ENCODE measurements at places on chromosomes 12 and 14.

GRCh38 chr14:101595349-101595748 lies 34.1 kb downstream of the DIO3 start:
- DNase-seq = no peak

GRCh38 chr12:95224202-95225170 lies 6.9 kb downstream of the VEZT start:
- no peak for DNase-seq

DNA sequence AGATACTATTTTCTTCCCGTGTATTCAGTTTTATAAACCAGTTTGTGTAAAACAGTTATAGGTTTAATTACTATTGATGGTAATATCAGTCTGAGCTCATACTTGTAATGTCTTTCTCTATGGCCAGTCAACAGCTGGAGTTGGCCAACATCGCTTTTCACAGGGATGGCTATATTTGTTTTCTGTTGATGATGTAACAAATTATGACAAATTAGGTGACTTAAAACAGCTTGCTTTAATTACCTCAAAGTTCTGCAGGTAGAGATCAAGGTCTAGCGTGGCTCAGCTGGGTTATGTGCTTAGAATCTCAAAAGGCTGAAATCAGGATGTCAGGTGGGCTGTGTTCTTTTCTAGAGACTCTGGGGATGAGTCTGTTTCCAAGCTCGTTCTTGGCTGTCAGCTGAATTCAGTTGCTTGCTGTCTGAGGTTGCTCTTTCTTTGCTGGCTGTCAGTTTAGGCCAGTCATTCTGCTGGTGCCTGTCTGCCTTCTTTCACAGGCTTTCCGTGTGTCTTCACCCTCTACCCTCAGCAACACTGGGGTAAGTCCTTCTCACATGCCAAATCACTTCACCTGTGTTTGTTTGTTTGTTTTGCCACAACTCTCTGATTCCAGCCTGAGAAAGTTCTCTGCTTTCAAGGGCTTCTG lies 370.2 kb upstream of the E2F7 start:
- no peak for DNase-seq

GRCh38 chr12:6836851-6837250 lies 3.9 kb upstream of the GNB3 start:
- DNase-seq = no peak

- DNase-seq = no peak
Measured at GRCh38 chr12:27551172-27551840, 27.3 kb downstream of the PPFIBP1 start.

DNA sequence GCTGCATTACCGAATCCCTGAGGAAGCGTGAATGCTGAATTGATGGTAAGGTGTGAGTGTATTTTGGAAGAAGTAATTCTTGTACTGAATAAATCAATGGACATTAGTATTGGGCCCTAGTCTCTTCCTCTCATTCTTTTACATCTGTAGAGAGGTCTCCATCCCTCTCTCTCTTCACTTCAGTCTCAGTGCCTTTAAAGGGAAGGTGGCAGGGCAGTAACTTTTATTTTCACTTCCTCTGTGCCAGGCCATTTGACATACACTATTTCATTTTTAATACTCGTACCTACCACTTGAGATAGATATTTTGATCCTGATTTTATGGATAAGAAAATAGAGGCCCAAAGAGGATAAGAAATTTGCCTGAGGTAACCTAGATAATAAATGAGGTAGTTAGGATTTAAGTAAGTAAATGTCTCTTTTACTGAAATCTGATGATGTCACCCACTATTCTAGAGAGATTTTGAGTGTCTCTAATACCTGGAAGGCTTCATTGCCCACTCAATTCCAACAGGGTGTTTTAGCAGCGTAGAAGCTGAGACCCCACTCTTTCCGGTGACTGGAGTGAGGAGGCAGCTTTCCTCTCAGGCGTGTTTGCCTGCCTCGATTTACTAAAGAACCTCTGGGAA lies 177.9 kb upstream of the PRICKLE1 start:
- no peak for DNase-seq

DNA sequence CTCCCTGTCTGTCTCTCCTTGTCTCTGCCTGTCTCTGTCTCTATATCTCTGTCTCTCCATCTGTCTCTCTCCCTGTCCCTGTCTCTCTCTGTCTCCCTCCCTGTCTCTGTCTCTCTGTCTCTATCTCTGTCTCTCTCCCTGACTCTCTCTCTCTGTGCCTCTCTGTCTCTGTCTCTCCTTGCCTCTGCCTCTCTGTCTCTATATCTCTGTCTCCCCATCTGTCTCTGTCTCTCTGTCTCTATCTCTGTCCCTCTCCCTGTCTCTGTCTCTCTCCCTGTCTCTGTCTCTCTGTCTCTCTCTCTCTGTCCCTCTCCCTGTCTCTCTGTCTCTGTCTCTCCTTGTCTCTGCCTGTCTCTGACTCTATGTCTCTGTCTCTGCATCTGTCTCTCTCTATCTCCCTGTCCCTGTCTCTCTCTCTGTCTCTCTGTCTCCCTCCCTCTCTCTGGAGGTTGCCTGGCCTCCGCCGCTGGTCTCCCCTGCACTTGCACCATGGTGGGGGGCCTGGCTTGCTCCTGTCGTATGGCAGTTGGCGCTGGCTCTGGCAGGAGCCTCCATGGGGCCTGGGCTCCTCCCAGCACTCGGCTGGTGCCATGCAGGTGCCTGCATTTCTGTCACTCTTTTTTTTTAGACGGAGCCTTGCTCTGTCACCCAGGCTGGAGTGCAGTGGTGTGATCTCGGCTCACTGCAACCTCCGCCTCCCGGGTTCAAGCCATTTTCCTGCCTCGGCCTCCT lies 28.3 kb downstream of the MMP17 start:
- DNase-seq = no peak

DNA sequence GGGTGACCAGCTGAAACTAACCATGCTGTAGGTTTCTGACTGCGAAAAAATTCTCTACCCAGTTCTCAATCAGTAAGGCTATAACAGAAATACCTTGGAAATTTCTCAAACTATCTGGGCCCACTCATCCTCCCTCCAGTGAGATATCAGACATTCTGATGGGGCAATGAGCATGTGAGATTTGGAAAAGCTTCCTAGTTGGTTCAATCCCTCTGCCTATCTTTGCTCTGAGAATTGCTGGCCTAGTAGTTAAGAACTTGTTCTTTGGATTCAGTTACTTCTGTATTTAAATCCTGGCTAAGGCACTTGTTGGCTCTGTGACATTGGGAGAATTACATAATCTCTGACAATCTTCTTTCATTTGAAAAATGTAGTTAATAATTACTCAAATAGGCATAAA lies 119.4 kb downstream of the SLC15A5 start:
- DNase-seq = no peak

DNA sequence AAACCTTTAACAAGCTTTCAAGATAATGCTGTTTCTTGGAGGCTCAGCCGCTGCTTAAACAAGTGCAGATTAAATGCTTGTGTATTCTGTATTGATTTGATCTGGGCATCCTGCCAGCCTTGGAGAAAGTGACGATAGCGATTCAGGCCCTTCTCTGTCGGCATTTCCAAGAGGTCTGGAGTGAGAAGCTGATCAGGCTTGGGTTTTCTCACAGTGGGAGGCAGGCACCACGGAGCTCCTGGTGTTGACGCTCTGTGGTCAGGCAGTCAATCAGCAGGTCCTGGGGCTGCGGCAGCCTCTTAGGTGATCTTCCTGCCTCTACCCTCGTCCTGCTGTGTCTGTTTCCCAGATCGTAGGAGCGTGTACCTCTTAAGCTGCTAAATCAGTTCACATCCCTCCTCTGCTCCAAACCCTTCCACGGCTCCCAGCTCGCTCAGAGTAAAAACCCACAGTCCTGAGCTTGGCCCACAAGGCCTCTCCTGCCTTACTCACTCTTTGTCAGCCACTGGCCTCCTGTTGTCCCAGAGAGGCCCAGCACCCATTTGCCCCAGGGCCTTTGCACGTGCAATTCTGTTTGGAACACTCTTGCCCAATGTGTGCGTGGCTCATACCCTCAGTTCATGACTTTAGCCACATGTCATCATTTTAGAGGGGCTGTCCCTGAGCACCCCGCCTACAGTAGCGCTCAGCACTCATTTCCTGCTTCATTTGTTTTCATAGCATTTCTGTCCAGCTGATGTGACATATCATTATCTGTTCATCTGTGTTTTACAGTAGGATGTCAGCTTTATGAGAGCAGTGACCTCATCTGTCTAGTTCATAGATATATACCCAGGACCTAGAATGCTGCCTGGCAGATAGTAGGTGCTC lies 155.4 kb downstream of the AACS start:
- peak; percentile 68 for DNase-seq

DNA sequence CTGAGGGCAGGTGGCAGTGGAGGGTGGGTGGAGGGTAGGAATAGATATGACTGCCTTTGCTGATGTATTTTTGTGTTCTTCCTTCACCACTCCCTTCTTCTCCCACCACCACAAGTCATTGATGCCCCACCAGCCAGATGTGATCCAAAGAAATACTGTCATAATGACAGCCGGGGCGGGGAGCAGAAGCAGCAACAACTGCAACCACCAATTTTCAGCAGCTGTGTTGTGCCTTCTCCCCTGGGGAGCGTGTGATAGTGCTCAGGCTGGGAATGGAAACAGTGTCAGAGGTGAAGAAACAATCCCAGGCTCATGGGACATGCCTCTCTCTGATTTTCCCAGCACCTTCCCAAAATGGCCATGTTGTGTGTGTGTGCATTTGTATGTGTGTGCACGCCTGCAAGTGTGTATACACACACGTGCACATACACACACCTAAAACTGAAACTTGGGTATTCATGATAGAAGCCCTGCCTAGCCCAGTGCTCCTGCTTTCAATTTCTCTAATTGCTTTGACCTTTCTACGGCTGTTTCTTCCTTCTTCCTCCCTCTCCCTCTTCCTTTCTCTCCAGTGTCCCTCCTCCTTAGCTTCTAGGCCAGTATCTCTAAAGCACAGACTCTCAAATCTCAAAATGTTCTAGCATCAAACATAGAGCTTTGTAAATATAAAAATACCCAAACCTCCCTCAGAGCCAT lies 299.2 kb upstream of the FKBP4 start:
- DNase-seq = no peak

DNA sequence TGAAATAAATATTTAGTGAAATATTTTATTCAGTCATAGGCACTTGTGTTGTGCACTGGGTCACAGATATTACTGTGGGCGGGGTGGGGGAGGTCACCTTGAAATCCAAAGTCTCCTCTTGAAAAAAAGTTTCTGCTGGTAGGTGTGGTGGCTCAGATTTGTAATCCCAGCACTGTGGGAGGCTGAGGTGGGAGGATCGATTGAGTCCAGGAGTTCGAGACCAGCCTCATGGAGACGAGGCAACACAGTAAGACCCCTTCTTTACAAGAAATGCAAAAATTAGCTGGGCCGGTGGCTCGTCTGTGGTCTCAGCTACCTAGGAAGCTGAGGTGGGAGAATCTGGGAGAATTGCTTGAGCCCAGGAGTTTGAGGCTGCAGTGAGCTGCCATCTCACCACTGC lies 913 bp upstream of the C2CD5 start:
- DNase-seq = no peak

- DNase-seq = no peak
Measured at GRCh38 chr12:24066865-24067264, 117.4 kb upstream of the SOX5 start.

DNA sequence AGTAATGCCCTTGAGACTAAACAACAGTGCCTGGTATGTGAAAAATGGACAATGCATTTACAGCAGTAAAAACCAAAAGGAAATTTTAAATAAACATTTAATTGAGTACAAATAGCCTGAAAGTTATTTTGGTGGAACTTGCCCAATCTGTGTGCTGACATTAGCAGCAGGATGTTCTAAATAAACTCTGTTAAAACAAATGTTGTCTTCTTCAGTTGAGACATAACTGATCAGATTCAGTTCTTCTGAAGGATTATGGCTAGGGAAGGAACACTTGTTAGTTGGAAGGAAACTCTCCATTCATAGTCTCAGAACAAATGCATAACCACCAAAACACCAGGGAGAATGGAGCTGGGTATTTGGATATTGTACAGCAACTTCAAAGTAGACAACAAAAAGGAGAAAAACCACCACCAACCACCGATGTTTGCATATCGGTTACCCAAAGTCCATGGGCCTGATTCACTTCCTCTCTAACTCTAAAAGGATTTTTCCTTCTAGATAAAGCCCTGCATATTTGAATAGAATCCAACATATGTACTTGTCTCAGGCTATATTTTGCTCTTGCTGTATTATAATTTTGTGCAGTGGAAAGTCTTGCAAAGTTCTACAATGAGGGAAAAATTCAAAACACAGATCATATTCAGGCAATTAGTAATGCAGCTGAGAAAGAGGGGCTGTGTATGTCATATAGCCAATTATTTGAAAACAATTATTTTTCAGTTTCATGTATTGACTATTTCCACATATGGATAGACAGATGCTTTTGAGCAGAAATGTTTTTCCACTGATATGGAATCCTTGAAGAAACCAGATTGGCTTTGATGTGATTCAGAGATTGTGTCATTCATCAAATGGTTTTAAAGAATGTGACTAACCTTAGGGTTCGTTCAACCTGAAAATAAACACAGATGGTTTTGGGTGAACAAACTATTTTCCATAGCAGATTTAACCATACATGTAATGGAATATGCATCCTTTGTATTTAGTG lies 152.2 kb upstream of the BMP4 start:
- peak; percentile 25 for DNase-seq

GRCh38 chr12:95882080-95882479 lies 23.3 kb downstream of the SNRPF start:
- DNase-seq = no peak

- DNase-seq = peak; percentile 76
Measured at GRCh38 chr14:35855876-35856481, 29.8 kb downstream of the BRMS1L start.

GRCh38 chr12:96985515-96986362 lies 78.7 kb downstream of the NEDD1 start:
- DNase-seq = peak; percentile 75

DNA sequence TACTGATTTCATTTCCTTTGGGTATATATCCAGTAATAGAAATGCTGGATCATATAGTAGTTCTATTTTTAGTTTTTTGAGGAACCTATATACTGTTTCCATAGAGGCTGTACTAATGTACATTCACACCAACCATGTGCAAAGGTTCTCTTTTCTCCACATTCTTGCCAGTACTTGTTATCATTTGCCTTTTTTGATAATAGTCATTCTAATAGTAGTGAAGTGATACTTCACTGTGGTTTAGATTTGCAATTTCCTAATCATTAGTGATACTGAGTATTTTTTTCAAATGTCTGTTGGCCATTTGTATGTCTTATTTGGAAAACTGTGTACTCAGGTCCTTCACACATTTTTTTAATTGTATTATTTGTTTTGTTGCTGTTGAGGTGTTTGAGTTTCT lies 148.2 kb upstream of the NAV3 start:
- no peak for DNase-seq

DNA sequence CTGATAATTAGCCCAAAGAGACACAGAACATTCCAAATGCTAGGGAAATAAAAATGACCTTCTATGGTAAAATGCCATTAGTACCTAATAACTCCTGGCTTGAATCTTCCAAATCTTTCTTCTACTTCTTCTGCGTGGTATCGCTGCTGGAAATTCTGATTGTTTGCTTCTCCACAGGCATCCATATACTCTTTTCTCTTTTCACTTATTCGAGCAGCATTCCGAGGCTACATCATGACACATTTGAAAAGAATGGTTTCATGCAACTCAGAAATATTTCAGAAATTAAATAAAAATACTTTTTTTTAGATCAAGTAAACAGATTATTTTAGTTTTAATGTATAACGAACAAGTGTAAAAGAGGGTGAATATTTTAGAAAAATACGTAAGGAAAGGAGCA lies 18.9 kb downstream of the ZCCHC8 start:
- DNase-seq = no peak
